NCI-H187 (cell line): ENCODE measurements at places on chromosomes 4 and X.

GRCh38 chr4:79450053-79450452 is 42.0 kb upstream of the GK2 start:
- DNase-seq = no peak

- DNase-seq = no peak
These were observed 92.0 kb upstream of the SRD5A3 start for GRCh38 chr4:55253948-55254593.

DNA sequence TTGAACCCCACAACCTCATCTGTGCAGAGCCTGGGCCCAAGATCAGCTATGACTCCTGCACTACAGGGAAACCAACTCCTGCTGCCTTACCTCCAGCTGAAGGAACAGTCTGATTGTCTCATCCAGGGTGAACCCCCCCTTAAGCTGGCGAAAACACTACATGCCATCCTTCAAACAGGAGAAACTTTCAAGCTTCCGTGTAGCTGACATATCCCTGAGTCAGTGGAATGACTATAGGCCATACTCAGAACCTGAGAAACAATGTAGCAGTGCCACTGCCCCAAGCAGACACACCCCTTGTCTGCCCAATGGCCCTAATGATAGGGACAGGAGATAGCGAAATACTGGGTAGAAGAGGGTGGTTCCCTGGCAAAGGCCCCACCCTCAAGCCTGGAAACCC is 213.6 kb upstream of the PGRMC2 start:
- DNase-seq = no peak

DNA sequence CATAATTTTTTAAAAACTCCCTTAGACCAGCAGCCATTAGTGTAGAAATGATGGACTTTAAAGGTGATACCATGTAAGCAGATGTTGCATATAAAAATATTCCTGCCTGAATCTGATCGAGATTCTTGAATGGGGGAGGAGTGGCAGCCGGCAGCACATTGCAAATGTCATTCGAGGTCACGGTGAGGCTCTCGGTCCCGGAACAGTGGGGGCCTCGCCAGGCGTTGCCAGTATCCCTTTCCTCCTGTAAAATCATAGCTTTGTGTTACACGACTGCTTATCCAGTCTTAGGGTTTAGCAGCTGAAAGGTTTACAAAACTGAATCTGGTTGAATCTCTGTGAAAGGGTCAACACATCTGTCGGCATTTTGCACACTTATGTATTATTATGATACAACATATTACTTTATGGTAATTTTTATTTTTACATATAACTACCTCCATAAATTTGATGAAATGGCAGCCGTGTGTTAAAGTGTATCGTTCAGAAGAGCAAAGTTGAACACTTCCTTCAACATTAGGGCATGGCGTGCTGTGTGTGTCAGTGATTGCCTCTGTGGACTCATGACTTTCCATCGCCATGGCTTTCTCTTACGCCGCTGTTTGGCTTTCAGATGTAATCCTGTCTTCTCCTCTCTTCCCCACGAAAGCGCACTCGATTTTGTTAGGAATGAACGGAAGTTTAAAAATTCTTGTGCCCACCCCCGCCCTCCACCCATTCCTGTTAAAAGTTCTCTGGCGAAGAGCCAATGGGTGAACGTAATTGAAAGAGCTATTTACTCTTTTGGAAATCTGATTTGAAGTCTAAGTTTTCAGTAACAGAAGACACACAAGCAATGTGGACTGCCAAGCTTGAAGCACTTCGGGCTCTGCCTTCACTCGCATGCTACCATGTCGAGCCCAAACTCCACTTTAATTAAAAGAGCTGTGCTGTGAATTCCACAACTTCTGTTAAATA is 114.8 kb downstream of the STOX2 start:
- DNase-seq = no peak

DNA sequence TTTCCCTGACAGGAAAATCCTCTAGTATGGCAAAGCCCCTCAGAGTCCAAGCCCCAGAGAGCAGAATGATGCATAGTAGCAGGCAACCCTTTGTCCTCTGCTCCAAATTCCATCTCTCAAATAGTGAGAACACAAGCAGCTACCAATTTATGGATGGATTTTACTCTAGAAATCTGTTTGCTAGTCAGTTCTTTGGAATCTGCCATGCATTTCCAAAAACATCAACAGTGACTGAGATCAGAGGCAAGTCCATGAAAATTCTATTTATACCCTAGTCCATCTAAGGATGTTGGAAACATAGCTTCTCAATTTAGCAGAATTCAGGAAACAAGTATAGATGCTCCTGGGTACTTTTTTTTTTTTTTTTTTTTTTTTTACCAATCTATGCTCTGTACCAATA is 10.0 kb upstream of the CC2D2A start:
- DNase-seq = no peak

- DNase-seq = no peak
These were observed 1.6 kb upstream of the JCHAIN start for GRCh38 chr4:70667740-70668535.

- DNase-seq = no peak
These were observed 169.2 kb downstream of the GRIA2 start for GRCh38 chr4:157389741-157390140.

DNA sequence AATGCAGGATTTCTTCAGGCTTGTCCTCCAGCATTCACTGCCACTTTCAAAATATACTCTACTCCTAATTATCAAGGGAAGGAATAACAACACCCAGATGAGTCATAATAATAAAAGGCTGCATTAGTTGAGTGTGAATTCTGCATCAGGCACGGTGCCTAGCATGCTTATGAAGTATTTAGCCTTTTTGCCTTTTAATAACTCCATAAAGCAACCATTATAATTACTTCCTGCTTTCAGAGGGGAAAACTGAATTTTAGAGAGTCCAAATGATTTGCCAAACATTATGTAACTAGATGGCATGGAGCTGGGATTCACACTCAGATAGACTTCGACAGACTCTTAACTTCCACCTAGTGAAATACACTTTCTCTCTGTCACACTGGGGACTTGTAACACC is 2365.5 kb downstream of the PCDH7 start:
- no peak for DNase-seq

DNA sequence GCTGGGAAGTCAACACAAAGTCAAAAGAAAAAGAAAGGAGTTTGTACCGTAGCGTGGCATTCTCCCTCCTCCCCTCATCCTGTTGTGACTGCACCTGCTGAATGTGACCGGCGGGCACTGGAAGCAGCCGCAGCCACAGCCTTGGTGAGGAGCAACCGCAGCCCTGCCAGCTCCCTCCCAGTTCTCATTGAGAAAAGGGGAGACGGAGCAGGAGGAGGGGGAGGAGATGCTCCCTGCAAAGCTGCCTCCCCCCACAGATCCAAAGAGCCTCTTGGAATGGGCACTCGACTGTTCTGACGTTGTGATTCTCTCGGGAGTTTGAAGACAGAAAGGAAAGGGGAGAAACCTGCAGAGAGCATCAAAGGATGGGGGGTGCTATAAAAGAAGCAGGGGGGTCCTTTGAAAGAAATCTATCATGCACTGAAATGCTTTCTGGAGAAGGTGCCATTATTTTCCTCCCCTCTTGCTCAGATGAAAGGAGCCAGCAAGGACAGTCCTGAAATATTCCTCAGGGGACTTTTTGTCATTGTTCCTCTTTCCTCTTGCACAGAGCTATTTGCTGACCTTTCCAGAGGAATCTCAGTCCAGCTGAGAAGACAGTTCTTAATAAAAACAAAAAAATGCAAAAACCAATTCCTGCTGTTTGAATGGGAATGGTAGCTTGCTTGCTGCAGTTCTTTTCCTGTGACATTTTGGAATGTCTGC is 429.7 kb downstream of the MAPK10 start:
- DNase-seq = peak; percentile 79

GRCh38 chr4:6999172-7000086 is 43.7 kb upstream of the TADA2B start:
- DNase-seq = no peak

GRCh38 chr4:138312536-138312911 is 70.4 kb upstream of the SLC7A11 start:
- no peak for DNase-seq

- no peak for DNase-seq
These were observed 81.4 kb downstream of the SH3RF1 start for GRCh38 chr4:169189372-169189771.

DNA sequence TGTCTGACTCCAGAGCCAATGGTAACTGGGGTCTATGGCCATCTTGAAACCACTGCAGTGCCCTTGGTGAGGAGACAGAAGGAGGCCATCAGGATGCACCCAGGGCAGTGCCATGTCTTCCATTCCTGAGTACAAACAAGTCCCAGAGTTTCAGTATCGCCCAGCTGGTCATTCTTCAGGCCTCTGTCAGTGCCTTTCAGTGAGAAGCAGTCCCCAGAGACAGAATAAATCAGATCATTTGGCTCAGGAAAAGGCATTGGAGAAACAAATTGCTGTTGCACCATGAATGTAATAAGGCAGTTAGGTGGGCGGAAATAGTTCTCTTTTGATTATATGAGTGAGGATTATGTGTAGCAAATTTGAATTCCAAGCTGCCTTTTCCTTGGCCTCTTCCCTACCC is 21.3 kb downstream of the ADGRG4 start:
- DNase-seq = no peak

- no peak for DNase-seq
These were observed 44.7 kb upstream of the DCK start for GRCh38 chr4:70948665-70949260.

- DNase-seq = no peak
These were observed 2.1 kb upstream of the CYSLTR1 start for GRCh38 chrX:78329486-78329885.

GRCh38 chrX:45592101-45592500 is 391.4 kb upstream of the DIPK2B start:
- no peak for DNase-seq

DNA sequence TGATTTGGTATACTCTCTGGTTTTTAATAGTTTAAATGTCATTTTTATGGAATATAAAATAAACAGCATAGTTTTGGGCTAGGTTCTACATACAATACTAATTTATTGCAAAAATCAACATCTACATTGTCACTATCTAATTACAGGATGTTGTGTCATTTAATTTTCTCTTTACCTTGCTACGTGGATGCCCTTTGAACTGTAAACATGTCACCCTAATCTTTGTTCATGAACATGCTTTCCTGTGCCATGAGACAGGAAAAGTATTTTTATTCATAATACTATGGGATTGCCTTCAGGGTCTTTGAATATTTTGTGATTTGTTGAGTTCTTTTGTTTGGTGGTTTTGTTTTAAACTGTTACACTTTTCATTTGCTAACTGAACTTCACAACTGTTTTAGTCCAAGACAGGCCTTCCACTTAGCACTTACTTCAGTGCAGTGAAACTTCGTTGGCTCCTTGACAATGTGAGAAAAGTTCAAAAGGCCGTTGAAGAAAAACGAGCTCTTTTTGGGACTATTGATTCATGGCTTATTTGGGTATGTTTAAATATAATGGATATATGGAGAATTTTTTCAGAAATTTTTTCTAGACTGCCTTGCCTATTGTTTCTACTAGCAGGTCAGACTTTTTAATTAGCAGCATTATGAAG is 40.9 kb downstream of the GK start:
- no peak for DNase-seq

- DNase-seq = no peak
These were observed 67.9 kb downstream of the GAB1 start for GRCh38 chr4:143404555-143404954.

- no peak for DNase-seq
These were observed 15.1 kb upstream of the CLDN24 start for GRCh38 chr4:183337349-183337748.

DNA sequence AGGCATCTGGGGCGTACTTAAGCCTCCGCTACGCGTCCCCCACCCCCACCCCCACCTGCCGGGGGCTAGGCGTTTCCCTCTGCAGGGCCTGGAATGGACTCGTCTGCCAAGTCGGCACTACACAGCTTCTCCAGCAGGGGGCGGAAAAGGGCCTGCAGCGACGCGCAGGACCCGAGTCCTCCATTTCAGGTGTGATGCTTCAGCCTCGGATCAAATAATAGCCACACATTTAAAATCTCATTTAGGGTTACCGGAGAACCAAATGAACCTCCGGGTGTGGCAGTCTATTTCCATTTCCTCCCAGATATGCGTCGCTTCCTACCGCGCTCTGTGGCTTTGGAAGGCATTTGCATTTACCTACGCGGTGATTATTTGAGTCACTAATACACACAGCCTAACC is 2.9 kb downstream of the PAK3 start:
- peak; percentile 18 for DNase-seq

DNA sequence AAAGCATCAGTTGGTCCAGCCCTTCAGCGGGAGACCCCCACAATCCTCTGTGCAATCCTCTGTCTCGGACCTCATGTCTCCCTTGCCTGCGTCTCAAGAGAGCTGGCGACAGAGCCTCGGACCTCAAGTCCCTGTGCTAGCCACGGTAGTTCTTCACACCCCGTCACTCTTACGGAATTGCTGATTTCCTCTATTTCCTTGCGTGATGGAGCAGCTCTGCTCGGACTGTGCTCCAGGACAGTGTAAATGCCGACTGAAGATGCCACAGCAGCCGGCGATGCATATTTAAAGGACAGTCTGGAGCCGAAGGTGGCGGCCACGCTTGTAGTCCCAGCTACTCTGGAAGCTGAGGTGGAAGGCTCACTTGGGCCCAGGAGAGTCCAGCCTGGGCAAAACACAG is 1.9 kb downstream of the GRK4 start:
- DNase-seq = no peak

DNA sequence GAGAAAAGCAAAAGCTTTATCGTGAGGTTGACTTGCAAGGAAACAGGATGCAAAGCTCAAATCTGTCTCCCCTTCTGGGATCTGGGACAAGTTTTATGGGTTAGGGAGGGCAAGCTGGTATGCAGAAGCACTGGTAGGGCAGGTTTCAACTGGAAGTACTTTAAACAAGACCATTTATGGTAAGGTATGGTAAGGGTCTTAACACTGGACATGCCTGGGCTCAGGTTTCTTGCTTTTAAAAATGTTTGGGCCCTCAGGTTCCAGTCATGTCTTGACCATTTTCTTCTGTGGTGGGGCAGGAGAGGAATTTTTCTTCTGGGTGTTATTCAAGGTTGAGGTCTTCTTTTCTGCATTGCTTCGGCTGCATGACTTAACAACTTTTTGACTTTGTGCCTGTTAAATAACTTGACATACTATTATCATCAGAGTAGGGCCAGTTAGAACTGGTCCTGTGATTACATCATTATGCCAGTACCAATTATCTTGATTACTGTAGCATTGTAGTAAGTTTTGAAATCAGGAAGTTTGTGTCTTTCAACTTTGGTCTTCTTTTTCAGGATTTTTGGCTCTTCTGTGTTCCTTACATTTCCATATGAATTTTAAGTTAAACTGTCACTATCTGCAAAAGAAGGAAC is 33.7 kb downstream of the CD38 start:
- no peak for DNase-seq

- DNase-seq = no peak
These were observed 44.0 kb upstream of the TLR2 start for GRCh38 chr4:153639833-153640802.

GRCh38 chr4:129978315-129978714 is 882.4 kb downstream of the C4orf33 start:
- DNase-seq = no peak

GRCh38 chr4:121684561-121684960 is 12.2 kb downstream of the ANXA5 start:
- DNase-seq = no peak

DNA sequence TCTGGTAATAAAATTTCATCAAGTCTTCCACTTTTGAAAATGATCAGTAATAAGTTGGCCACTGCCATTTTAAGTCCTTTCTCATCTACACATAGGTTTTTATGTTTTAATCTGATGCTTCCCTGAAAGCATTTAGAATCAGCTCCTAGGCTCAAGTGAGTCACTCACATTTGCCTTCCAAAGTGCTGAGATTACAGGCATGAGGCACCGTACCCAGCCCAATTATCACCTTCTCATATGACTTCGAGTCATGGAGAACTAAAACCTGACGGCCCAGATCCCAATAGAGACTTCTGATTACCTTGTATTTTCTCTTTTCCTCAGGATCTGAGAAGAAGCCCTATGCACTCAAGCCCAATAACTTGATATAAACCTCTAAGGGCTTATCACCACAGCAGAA is 140.8 kb downstream of the OPHN1 start:
- DNase-seq = no peak
